ENCODE measurements at places on chromosomes 16 and 17.
A peak's percentile ranks its signal among the peaks of the same experiment; 100 is the strongest.

GRCh38 chr17:65359016-65359415, 202.4 kb downstream of the AXIN2 start:
- DNase-seq = no peak

DNA sequence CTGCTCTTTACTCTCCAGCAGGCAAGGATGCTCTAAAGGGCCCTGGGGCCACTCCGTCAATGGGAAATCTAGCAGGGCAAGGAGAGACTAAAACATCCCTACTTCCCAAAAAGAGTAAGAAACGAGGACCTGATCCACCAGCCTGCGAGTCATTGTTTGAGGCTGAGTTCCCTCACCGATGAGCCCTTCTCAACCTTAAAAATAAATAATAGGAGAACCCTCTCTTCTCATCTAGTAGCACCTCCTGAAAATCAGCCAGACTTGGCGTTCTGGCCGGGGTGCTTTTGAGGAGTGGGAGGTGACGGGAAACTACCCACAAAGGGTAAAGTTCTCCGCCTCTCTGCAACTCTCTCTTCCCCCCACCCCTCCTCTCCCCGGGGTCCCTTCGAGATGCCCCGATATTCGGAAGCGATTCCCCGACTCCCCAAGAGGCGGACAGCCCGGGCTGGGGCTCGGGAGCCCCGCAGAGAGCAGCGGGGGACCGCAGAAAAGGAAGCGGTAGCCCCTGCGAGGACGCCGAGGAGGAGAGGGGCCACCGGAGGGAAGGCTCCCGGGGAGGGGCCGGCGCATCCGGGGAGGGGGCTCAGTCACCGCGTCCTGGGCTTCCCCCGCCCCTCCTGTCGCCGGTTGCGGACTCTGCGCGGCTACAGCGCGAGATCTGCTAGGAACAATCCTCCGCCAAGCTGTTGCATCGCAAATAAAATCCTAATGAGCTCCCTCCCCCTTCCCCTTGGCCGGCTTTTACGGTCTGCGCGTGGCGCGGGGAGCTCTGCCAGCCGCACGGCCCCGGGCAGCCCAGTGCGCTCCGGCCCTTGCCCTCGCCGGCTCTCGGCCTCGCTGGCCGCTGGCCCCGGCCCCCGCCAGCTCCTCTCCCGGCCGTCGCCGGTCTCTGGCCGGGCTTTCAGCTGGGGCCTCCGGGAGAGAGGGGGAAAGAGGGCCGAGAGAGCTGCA, 1.3 kb downstream of the HOXB9 start:
- DNase-seq = no peak

- DNase-seq = no peak
Measured at GRCh38 chr16:72174726-72175125, 2.8 kb upstream of the PMFBP1 start.

DNA sequence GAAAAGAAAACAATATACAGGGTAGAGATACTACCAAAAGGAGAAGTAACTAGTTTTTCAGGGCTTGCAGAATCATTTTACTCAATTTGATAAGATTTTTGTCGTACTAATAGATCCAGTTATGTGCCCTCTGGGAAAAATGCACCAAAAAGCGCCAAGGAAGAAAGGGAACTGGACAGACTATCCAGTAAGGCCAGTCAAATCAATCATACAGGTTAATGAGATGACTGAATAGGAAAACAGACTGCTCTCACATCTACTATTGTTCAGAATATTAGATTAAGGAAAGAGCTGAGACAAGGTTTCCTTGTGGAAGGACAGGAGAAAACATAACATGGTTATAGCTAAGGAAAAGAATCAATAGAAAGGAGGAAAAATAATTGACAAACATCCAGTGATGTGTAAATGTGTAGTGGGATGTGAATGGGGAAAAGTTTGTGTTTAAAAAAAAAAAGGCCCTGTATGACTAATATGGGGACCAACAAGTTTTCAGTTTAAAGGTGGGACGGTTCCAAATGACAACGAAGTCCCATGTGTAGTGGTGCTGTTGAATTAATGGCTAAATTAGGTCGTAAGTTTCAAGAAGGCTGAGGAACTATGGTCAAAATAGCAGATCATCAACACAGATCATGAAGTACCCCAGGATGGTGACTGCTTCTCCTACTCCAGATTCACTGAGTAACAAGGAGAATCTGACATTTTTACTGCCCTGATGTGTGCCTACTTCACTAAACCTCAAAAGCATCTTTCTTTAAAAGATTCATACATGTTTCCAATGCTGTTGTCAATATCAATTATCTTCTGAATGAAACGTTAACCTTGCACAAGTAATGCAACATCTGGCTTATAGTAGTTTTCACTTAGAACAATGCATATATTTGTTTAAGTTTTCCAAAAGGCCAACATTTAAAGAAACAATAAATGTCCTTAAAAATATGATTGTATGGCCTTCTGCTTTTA, 40.7 kb downstream of the BRIP1 start:
- no peak for DNase-seq

DNA sequence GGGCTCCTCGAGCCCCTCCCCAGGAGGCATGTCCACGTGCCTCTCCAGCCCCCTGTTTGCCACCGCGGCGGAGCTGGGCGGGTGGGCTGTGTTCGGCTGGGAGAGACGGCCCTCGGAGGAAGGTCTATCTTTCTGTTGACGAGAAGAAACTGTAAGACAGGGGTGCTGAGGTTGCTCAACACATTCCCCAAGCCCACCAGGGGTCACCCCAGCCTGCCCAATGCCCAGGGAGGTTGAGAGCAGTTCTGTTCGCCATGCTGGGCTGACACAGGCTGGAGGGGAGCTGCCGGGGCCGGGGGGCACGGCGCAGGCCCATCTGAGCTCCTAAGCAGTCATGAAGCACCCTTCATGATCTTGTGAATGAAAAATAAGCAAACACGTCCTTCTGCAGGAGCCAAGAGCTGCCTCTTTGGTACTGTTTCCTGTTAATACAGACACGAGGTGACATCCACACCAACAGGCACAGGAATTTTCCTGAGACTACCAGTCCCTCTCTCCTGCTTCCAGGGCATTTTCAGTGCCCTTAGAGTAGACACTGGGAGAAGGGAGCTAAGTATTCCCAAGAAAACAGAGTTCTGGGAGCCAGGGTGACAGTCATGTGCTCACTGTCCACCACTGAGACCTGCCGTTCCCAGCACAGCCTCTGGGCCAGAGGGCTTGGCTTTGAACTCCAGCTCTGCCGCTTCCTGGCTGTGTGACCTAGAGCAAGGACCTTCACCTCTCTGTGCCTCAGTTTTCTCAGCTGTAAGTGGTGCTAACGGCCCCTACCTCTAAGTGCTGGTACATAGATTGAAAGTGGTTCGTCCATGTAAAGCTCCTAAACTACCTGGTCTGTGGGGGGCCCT, 9.2 kb downstream of the UBALD2 start:
- no peak for DNase-seq

GRCh38 chr16:83964684-83965443, 3.2 kb upstream of the NECAB2 start:
- DNase-seq = no peak

DNA sequence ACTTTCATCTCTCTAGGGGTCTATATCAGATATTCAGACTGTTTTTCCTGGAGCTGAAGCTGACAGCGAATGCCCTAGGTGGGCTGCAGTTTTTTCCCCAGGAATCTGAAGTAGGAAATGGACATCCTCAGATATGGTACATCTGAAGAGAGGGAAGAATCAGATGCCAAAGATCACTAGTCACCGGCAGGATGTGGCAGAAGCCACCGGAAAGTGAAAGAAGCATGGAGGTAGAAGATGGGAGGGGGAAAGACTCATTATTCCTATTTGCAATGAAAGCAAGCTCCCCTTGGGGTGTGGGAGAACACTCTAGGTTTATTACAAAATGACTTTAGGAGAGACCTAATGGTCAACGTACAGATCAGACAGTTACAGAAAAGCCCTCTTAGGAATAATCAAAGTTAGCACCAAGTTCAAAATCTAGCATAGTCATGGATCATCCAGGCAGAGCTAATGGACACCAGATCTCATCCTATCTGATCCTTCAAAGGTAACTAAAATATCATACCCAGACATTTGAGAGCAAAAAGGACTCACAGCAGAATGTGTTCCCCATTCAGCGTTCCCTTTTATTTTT, 110.7 kb downstream of the HS3ST3A1 start:
- no peak for DNase-seq

GRCh38 chr16:74770831-74771526, 3.6 kb downstream of the FA2H start:
- no peak for DNase-seq

DNA sequence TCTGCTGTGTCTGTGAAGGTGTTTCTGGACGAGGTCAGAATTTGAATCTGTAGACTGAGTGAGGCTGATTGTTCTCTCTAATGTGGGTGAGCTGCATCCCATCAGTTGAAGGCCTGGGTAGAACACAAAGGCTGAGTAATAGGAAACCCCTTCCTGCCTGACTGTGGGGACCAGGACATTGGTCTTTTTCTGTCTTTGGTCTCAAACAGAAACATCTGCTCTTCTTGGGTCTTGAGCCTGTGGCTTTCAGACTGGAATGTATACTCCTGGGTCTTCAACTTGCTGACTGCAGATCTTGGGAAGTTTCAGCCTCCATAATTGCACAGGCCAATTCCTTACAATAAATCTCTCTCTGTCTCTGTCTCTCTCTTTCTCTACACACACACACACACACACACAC, 19.6 kb upstream of the LRRC75A start:
- DNase-seq = no peak

GRCh38 chr17:10092595-10092994, 105.8 kb downstream of the GAS7 start:
- no peak for DNase-seq

GRCh38 chr17:37677021-37677420, 33.8 kb upstream of the DDX52 start:
- no peak for DNase-seq

DNA sequence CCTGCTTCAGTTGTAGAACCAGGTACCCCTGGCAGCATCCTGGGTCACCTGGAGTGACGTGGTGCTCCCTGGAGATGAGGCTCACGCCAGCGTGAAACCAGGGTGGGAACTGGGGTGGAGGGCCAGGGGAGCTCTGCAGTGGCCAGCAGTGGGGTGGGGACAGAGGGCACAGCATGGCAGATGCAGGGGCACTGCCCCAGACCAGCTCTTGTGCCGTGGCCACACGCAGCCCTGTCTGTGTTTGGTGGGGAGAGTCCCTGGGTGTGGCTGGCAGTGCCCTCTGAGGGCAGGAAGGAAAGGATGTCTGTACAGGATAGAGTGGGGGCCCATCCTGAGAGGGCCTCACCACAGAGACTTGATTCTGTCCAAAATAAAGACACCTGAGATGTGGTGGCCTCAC, 24.5 kb downstream of the ZNF750 start:
- no peak for DNase-seq

DNA sequence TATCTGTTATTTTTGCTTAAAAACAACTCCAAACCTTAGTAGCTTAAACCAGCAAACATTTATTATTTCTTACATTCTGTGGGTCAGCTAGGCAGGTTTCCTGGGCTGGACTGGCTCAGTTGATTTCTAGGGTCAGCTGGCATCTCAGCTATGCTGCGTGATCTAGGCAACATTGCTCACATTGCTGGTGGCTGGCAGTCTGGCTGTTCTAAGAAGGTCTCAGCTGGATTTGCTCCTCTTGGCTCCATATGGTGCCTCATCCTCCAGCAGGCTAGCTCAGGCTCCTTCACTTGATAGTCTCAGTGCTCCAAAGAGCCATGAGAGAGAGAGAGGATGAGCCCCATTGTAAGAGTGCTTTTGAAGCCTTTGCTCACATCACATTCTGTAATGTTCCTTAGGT, 470.6 kb upstream of the CDH5 start:
- no peak for DNase-seq

- DNase-seq = no peak
Measured at GRCh38 chr16:46783800-46784199, 35.7 kb upstream of the MYLK3 start.

GRCh38 chr16:8063159-8063558, 527.2 kb downstream of the TMEM114 start:
- no peak for DNase-seq

GRCh38 chr16:78939597-78939996, 660.9 kb downstream of the MAF start:
- DNase-seq = no peak

DNA sequence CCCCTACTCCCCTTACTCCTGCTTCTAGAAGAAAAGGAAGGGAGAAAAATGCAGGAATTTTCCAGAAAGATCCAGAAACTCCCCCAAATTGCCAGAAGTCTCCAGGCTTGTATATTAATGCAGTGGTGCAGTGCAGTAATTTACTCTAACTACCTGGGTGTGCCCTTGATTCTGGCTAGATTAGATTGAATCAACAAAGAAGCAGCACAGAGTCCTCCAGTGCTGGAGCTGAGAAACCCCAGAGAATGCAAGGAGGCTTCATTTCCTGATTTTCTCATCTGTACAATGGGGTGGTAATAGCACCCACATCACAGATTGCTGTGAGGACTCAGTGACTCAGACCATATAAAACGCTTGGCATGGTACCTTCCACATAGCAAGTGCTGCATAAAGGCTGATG, 247.3 kb upstream of the RPL38 start:
- DNase-seq = no peak

- no peak for DNase-seq
Measured at GRCh38 chr17:60039847-60040442, 38.8 kb downstream of the HEATR6 start.

- DNase-seq = peak; percentile 62
Measured at GRCh38 chr16:30715750-30716445, 16.9 kb downstream of the SRCAP start.

- DNase-seq = no peak
Measured at GRCh38 chr17:9144502-9145249, 123.4 kb downstream of the NTN1 start.

GRCh38 chr16:57694725-57695679, at the start of gene DRC7:
TSS of gene DRC7 (plus strand) at chr16:57694806. CDS start at chr16:57697950, 3,144 bp downstream.
- peak; percentile 41 for DNase-seq

DNA sequence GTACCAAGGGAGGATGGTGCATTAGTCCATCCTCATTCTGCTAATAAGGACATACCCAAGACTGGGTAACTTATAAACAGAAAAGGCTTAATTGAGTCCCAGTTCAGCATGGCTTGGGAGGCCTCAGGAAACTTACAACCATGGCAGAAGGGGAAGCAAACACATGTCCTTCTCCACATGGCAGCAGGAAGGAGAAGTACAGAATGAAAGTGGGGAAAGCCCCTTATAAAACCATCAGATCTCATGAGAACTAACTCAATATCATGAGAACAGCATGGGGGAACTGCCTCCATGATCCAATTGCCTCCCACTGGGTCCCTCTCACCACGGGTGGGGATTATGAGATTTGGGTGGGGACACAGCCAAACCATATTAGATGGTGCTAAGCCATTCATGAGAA, 84.5 kb downstream of the SEC14L1 start:
- no peak for DNase-seq

DNA sequence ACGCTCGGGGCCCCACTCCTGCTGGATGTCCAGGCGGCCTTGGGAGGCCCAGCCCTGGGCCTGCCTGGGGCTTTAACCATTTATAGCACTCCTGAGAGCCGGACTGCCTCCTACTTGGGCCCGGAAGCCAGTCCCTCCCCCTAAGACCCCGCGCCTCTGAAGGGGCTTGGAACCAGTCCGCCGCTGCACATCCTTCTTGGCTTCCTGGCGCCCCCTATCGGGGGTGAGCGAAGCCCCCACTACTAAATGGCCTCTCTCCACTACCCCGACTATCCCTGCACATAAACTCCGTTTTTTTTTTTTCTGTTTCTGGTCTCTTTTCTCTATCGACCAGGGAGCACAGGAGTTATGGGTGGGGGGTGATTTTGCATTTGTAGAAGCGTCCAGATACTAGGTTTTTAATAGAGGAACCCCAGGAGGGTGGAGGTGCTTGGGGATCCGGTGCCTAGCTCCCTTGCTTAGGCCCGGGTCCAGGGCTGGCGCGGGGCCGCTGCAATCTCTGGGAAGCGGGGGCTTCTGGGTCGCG, 633 bp upstream of the NOL3 start:
- DNase-seq = peak; percentile 47

Measured in CD4-positive, alpha-beta T cell treated with Interleukin-10 for 1 hour (primary cell).